KG1 (cell line): ENCODE measurements at places on chromosomes 2 and 18.

DNA sequence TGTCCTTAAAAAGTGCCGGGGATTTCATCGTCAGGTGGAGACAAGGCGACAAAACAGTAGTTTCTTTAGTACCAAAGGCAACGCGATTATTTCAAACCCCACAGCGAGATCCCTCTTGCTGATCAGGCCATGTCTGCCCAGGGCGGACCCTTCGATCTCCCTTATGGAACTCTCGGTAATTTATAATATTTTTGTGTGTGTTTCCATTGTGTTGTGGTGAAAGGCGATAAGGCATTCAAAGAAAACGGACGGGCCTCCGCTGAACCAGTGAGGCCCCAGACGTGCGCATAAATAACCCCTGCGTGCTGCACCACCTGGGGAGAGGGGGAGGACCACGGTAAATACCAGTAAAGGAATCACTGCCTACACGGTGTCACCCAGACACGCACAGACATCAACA is 1.4 kb upstream of the GAD1 start:
- DNase-seq, result no peak

DNA sequence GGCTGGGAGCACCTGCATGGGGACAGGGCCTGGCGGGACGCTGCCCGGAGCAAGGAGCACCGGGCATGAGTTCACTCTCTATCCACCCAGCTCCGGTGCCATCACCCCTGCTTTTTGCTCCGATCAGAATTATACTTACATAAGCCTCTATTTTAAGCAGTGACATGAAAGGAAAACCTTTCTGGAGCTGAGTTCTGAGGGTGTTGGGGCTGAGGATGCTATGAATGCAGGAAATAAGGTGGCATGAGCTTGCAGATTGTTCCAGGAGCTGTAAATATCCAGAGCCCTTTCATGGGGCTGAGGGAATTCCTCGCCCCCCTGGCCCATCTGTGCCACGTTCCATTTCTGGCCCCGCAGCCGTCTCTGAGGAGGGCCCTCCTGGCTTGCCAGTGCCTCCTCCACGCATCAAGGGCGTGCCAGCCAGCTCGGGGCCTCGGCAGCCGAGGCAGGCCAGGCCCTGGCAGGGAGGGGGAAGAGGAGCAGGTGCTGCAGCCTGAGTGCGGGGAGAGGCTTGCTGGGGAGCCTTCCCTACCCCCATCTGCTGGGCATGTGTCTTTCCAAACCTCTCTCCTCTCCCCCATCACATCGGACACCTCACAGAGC is 91.7 kb upstream of the MCFD2 start:
- DNase-seq, result no peak

- DNase-seq, result no peak
Observed at GRCh38 chr2:69779258-69780001, 37.5 kb downstream of the ANXA4 start.

DNA sequence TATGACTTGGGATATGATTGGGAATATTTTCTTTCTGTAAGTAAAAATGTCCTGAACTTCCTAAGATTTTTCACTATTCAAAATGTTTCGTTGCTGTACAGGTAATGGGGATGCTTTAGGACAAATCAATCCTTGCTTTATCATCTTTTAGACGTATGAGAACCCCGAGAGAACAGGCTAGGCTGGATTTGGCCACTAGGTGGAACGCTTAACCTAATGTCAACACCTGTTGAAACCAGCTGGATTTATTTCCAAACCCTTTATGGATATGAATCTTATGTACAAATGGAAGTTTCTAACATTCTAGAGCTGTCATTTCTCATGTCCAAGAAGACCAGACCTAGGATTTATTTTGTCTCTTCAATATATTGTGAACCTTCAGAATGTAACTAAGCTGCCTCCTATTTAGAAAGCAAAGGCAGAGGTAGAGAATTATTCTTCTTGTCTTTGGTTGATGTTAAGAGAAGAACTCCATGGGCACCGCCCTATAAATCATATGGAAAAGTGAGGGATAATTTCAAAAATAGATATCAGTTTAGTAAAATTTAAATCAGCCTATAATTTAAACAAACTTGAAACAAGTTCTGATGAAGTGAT is 96.7 kb downstream of the PMAIP1 start:
- no peak for DNase-seq

DNA sequence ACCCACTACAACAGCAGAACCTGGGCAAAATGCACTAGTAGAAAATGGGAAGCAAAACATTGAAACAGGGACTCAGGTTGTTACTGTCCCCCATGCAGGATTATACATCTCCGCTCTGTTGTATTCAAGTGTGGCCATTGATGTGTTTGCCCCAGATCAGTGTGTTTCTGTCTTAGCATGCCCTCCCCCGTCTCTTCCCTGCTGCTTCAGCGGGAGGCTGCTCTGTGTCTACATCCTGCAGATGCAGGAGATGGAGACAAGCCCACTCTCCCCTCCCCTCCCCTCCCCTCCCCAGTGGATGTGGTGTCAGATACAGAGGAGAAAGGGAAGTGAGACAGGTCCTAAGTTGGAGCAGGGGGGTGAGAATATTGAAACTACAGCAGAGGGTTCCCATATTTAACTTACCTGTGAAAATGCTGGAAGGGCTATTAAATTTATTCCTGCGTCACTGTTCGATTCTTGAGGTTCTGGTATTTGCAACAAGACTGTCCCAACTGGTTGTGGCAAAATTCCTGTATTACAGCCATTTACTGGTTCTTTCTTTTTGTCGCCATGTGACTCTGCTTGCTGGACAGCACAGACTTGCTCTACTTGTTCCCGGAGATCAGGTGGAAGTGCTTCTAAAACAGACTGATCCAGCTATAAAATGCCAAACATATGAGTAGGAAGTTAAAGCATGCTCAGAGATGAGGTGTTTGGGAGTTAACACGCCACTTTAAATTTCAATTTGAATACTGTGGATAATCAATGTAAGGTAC is 67.0 kb downstream of the EIF5B start:
- DNase-seq, result no peak

GRCh38 chr2:69715964-69716363 is 26.0 kb upstream of the ANXA4 start:
- no peak for DNase-seq

GRCh38 chr2:54061272-54061671 is 54.1 kb upstream of the ACYP2 start:
- DNase-seq, result no peak
